ENCODE measurements at places on chromosomes 4 and X.

DNA sequence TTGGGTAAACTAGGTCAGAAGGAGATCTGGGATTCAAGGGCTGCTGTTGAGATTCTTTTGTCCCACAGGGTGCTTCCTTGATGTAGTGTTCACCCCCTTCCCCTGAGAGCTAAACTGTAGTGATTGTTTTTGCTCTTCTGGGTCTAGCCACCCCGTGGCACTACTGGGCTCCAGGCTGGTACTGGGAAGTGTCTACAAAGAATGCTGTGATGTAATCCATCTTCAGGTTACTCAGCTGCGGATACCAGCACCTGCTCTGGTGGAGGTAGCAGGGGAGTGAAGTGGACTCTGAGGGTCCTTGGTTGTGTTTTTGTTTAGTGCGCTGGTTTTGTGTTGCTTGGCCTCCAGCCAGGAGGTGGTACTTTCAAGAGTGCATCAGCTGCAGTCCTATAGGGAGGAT lies 365.5 kb downstream of the ZNF674 start:
- no peak for DNase-seq

GRCh38 chr4:63169836-63170235 lies 1239.4 kb downstream of the TECRL start:
- DNase-seq = no peak

- DNase-seq = no peak
Measured at GRCh38 chr4:45099471-45099870, 373.1 kb upstream of the GNPDA2 start.

GRCh38 chr4:130233377-130234047 lies 1137.6 kb downstream of the C4orf33 start:
- no peak for DNase-seq

GRCh38 chr4:64729561-64729960 lies 320.3 kb upstream of the TECRL start:
- no peak for DNase-seq

DNA sequence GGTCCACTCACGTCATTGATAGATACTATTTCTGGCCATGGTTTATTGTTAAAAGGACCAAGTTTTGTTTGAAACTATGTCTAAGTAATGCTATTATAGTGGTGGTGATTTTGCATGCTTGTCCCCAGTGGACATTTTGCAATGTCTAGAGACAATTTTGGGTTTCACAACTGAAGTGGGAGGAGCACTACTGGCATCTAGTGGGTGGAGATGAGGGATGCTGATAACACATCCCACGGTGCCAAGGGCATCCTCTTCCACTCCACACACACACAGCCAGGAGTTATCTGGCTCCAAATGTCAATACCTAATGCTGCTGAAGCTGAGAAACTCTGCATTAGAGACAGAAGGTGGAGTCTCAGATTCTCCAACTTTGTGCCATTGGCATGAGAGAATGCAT lies 131.2 kb downstream of the FRMPD4 start:
- no peak for DNase-seq
